Activated CD4-positive, CD25-positive, alpha-beta regulatory T cell (primary cell): ENCODE measurements at places on chromosomes 2 and 18.

GRCh38 chr2:191041418-191042161, 27.6 kb upstream of the STAT1 start:
- no peak for DNase-seq

- DNase-seq, result no peak
Observed at GRCh38 chr18:74898965-74899364, 301.3 kb downstream of the ZNF407 start.

DNA sequence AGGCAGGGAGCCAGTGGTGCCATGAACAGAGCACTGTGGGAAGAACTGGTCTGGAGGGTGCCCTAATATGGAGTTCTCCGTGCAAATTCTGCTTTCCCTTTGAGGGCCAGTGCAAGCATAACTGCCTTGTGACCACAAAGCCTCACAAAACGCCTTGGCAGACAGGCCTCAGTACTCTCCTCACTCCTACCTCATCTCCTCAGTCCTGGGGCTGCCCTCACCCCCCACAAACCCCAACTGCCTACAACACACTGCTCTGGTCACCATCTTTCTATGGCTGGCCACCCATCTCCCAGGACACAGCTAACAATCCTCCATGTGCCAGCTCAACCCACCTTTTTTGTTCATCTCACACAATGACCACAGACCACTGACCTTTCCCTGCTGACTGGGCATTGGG, 8.9 kb downstream of the COX5B start:
- no peak for DNase-seq

- DNase-seq, result no peak
Observed at GRCh38 chr18:45712061-45712460, 11.9 kb upstream of the SLC14A1 start.

- DNase-seq, result no peak
Observed at GRCh38 chr2:234839285-234839684, 112.5 kb upstream of the SH3BP4 start.

DNA sequence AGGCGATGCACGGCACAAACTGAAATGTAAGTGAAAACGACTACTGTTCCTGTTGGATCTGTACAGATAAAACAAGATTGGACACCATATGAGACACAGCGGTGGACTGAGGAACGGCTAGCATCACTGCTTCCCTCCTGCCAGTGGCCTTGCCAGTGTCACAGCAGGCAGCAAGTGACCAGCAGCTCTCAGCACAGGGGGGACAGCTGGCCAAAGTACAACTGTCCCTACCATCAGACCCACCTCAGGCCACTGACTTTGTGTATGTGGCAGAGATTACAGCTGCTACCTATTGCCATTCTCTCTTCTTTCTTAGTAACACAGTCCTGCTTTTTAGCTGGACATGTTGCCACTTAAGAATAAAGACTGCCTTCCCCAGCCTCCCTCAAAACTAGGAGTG, 80.0 kb upstream of the SLC66A3 start:
- DNase-seq, result no peak

DNA sequence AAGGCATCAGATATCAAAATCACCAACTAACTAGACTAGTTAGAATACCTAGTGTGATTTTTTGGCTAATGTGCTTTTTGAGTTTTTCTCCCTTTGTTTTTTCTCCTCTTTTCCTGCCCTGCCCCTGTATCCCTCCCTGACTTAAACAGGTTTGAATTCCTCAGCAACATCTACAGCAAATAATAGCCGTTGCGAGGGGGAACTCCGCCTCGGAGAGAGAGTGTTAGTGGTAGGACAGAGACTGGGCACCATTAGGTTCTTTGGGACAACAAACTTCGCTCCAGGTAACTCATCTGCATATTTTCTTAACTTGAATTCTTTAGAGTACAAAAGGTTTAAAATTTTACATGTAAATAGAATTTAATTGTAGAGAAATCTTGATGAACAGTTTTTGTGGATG, 45.0 kb downstream of the CLIP4 start:
- DNase-seq, result no peak

DNA sequence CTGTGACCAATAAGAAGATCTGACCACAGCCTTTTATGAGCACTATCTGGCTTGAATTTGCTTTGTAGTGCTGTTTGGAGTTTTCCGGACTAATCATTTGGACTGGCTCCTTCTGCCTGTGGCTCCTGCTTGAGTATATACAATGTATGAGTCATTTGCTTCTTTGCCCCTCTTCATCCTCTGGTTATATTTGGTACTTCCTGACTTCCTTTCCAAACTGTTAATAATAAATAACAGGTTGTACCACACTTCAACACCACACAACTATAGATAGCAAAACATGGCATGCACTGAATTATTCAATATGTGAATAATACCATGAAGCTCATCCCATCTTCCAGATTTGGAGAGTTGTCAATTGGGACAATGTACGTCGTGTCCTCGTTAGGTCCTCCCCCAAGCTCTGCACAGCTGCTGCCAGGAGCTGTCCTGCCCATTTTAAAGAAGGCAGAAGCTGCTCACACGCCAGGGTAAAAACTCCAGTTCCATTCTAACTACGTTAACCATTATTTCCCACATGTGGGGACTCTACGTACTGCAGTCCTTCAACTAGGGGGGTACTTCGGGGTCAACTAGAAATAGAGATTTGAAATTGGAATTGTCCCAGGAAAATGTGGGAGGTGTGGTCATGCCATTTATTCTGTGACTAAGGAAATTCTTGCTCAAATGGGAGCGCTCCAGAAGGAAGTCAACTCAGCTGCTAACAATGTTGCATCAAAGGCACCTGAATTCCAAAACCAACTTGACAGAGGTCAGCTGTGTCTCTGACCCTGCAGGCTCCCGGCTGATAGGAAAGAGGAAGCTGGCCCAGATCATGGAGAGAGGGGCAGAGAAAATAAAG, 38.1 kb downstream of the ST8SIA5 start:
- no peak for DNase-seq

- DNase-seq, result no peak
Observed at GRCh38 chr18:8901019-8901418, 195.7 kb downstream of the MTCL1 start.

- DNase-seq, result no peak
Observed at GRCh38 chr2:7881063-7881462, 800.8 kb upstream of the ID2 start.

- DNase-seq, result no peak
Observed at GRCh38 chr2:178101321-178102079, 10.7 kb upstream of the RBM45 start.

- no peak for DNase-seq
Observed at GRCh38 chr2:12465631-12466135, 251.1 kb upstream of the TRIB2 start.

- DNase-seq, result no peak
Observed at GRCh38 chr2:172842511-172843265, 107.0 kb downstream of the RAPGEF4 start.

- no peak for DNase-seq
Observed at GRCh38 chr2:224412141-224413015, 10.5 kb upstream of the FAM124B start.

GRCh38 chr18:41765460-41765859, 189.6 kb upstream of the PIK3C3 start:
- no peak for DNase-seq

DNA sequence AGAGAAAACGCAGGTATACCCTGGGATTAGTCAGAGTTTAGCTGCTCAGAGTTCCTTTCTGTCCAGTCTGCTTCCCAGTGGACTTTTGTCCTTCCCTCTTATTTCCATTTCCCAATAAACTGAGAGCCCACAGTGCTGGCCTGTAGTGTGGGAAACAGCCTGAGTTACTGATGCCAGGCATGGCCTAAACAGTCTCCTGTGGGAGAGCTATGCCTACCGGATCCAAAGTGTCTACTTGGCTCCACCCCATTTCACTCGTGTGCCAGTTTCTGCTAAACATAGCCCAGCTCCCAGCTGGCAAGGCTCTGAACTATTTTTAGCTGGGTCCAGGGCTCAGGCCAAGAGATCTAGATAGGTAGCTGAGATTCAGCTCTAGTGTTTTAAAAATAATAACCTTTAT, 15.6 kb upstream of the PPP1CB start:
- DNase-seq, result no peak

GRCh38 chr2:127024769-127025358, 82.1 kb downstream of the BIN1 start:
- DNase-seq, result no peak

DNA sequence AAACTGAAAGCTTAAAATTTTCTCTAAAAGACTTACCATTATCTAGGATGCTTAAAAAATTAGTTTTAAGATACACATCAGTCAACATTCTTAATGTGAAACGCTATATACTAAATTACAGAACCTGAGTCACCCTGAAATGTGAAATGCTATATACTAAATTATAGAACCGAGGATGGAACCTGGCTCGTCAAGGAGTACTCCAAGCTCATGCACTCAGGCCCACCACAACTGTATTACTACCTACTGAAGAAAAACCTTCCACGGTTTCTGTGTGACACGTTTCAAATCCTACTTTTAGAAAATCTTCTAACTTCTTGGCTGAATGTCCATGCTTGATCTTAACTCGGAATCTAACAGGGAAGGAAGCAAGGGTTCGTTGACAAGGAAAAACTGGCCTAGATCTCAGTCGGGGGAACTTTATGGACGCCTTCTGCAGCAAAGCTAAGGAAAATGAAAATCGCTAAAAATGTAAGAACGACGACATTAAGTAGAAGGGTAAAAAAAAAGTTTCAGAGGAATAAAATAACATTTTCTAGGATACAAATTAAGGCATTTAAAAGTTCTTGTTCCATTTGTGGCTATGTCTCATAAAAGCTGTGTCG, 1.4 kb downstream of the PRKD3 start:
- DNase-seq, result no peak

DNA sequence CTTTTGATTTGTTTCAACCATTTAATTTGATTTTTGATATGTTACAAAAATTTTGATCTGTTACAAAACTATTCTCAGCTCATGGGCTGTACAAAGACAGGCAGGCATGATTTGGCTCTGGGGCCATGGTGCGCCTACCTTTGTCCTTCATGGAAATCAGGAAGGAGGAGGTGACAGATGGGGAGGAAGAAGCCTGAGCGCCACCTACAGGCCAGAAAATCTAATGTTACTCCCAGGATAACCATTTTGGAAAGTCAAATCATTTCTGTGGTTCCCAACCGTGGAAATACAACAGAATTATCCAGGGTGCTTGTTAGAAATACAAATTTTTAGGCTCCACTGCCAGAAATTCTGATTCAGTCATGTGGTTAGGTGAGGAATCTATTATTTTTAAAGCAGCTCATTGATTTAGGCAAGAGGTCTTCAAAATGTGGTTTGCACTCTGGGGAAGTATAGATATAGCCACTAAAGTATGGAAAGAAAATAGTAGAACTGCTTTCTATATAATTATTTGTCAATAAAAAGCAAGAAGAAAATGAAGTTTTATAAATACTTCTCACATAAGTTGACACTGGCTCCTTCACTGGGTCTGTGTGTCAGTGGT, 93.9 kb downstream of the EVA1A start:
- no peak for DNase-seq

- DNase-seq, result no peak
Observed at GRCh38 chr2:235721625-235722024, 227.8 kb downstream of the AGAP1 start.

DNA sequence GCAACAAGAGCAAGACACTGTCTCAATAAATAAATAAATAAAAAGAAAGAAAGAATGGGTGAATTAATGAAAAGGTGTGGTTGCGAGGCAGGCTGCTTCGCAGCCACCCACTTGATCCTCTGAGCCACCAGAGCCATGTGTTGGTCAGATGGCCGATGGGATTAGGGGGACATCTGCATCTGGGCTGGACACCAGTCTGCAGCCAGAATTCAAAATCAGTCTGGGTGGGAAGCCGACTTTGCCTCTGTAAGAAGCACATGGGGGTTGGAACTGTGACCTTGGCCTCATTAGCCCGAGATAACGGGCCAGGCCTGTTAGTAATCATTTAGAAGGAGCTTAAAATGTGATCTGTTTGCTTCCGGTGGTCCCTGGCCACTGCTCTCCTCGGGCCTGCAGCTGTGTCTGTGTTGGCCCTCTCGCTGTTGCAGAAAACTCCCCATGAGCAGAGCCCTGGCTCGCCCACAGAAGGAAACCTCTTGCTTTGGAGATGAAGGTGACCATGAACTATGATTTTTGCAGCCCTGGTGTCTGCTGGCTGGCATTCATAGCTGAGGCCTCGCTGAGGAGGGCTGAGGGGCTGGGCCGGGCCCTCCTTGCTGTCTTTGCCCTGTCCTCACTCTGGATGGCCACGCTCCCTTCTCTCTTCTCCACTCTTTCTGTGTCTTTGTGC, 94.4 kb downstream of the DYSF start:
- DNase-seq, result no peak

DNA sequence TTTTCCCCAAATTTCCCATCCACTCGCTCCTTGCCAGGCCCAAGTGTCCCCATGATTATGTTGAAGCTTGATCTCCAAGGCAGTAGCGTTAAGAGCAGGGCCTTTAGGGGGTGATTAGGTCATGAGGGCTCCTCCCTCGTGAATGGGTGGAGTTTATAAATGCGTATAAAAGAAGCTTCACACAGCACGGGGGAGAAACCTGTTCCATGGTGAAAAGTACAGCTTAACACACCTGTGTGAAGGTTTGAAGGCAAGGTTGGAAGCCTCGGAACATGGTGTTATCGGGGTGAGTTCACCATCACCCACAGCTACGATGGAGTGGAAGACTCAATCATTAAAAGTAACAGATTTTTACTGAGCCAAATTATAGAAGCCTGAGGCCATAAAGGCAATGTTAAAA, 137.4 kb upstream of the ALKAL2 start:
- no peak for DNase-seq

GRCh38 chr2:98550165-98550564, 58.1 kb downstream of the COA5 start:
- no peak for DNase-seq

- no peak for DNase-seq
Observed at GRCh38 chr2:67322353-67323001, 74.7 kb upstream of the ETAA1 start.

DNA sequence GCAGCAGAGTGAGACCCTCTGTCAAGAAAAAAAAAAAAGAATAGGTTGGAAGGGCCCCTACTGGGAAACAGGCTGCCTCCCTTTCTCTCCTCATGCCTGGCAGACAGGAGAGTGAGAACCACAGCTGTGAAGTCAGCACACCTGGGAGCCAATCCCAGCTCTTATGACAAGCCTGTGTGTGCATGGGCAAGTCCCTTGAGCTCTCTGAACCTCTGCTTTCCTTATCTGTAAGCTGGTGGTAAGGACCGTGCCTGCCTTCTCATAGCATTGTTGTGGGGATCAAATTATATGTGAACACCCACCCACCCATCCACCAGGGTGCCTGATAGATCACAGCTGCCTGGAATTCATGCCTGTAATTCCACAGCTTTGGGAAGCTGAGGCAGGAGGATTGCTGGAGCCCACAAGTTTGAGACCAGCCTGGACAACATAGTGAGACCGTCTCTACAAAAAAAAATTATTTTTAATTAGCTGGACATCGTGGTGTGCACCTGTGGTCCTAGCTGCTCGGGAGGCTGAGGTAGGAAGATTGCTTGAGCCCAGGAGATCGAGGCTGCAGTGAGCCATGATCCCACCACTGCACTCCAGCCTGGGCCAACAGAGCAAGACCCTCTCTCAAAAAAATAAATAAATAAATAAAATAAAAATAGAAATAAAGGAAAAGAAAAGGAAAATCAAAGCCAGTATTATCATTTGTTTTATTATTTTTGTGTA, 66.9 kb upstream of the MCFD2 start:
- DNase-seq, result no peak
